ENCODE measurements at places on chromosomes 12 and 14.
A peak's percentile ranks its signal among the peaks of the same experiment; 100 is the strongest.

GRCh38 chr12:16587514-16587913 lies 18.4 kb downstream of the LMO3 start:
- DNase-seq = no peak

- DNase-seq = peak; percentile 49
These were observed 7.1 kb upstream of the ARL1 start for GRCh38 chr12:101414533-101415119.

DNA sequence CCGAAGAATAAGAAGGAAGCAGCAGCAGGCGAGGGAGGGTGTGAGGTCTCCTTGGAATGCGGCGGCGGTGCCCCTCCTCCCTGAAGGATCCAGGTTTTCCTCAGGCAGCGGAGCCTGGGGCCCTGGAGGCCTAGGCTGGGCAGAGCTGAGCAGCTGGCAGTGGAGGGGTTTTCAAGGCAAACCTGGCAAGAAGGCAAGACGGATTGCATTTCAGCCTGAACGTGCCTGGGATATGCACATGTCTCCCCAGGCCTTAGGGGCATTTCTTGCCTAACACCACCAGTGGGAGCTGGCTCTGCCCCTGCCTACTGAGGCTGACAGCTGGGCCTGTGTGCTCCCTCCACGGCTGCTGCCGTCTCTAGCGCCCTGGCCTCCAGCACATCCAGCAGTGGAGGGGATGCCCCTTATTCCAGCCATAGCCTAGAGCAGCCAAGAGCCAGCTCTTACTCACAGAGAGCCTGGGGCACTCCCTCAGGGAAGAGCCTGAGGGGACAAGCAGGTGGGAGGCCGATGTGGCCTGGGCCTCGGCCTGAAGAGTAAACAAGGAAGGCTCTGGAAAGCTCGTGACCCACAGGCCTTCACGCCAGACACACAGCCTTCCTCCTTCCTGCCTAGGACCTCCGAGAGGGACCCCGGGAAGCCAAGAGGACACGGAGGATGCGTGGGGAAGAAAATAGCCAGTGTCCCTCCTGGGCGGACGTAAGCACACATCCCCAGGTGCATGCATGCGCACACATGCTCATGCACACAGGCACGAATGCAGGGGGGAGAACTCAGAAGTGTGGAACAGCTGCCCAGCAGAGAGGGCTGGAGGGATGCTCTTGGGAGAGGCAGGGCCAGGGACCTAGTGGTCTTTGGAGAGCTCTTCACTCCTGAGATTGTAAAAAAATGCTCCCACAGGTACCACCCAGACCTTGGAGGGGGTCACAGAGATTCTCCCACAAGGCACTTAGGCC lies 23.0 kb upstream of the EIF2B2 start:
- DNase-seq = no peak

- DNase-seq = no peak
These were observed 8.4 kb downstream of the DEGS2 start for GRCh38 chr14:100150932-100151587.
